ENCODE measurements at places on chromosomes 7 and 10. TPM values are rescaled to one million over a fixed set of nuclear protein-coding genes. Genes with fewer than 3 reads are reported as not detected.

GRCh38 chr7:141702047-141702567 lies at the start of gene DENND11:
TSS of gene DENND11 (minus strand) at chr7:141702166. CDS start at chr7:141702153, 13 bp downstream.
- no peak for DNase-seq

DNA sequence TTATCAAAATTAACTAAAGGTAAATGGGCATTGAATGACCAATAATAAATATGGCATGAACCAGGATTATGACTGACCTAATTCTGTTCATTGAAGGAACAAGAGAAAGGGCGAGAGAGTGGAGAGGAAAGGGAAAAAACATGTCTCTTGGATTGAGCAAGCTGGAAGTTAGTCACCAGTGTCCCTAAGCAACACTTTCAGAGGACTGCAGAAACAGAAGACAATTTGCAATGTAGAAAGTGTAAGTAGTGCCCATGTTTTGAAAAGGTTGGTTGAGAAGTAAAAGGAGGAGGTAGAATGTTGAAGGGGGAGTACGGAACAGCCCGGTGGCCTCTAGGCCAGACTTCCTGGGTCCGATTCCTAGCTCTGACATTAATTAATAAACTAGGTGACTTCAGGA lies 94.6 kb downstream of the FAS start:
- DNase-seq: no peak

GRCh38 chr10:24920907-24921881 lies 31.2 kb downstream of the PRTFDC1 start:
- peak; percentile 71 for DNase-seq

DNA sequence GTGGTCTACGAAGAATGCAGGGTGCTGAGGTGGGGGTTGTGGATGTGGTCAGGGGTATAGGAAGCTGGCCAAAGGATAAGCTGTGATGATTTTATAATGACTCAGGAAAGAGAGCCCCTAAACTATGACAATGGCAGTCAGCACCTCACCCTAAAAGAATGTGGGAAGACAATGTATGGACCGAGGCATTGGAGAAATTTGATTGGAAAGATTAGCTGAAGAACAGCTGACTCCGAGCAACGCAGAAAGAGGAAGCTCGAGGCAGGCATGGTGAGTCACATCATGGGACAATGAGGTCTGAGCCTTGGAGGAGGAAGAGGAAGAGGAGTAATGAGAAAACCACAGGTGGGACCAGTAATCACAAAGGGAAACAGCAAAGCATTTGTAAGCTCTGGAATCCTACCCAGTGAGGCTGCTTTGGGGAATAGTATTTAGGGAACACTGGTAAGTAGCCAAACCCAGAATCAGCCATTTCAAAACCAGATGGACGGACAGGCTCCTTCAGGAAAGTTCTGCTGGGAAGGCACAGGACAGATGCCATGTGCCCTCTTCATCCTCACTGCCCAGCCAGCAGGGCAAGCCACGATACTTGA lies 295.4 kb downstream of the PRPF18 start:
- DNase-seq: peak; percentile 96

DNA sequence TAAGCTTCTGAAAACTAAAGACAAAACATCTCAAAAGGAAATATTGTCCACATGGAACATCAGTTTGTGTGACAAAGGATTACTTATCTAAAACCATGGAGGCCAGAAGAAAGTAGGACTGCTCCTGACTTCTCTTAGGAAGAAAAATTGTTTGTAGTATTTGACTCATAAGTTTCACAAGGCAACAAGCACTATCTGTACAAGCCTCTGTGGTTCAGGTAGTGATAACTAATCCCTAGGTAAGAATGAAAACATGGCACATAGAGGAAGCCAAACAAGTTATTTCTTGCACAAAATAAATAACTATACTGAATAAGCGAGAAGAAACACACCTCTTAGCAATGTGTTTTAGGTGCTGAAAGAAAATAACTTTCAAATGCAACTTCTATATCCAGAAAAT lies 30.3 kb downstream of the TFPI2 start:
- DNase-seq: no peak

DNA sequence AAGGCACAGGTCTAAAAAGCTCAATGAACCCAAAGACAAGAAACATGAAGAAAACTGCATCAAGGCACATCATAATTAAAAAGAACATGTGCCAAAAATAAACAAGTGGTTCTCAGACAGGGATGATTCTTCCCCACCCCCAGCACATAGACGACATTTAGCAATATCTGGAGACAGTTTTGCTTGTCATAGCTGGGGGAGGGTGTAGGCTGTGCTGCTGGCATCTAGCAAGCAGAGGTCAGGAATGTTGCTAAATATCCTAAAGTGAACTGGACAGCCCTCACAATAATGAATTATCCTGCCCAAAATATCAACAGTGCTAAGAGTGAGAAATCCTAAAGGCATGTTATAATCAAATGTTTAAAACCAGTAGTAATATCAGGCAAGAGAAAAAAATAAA lies 122.6 kb downstream of the MICU1 start:
- no peak for DNase-seq

- no peak for DNase-seq
Observed at GRCh38 chr7:36300696-36301350, 88.8 kb upstream of the ANLN start.

GRCh38 chr10:13750299-13751190 lies 163.8 kb downstream of the PRPF18 start:
- no peak for DNase-seq

DNA sequence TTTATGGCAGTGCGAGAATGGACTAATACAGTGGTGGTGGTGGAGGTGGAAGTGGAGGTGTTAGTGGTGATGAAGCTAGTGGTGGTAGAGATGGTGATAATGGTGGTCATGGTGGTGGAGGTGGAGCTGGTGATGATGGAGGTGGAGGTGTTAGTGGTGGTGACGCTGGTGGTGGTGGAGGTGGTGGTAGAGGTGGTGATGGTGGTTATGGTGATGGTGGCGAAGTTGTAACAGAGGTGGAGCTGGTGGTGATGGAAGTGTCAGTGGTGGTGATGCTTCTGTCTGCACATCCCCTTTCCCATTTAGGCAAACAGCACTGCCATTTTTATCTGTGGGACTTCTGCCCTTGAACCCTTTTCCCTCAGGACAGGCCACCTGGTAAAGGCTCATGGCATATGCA lies 7.4 kb upstream of the PTPRN2 start:
- peak; percentile 66 for DNase-seq

DNA sequence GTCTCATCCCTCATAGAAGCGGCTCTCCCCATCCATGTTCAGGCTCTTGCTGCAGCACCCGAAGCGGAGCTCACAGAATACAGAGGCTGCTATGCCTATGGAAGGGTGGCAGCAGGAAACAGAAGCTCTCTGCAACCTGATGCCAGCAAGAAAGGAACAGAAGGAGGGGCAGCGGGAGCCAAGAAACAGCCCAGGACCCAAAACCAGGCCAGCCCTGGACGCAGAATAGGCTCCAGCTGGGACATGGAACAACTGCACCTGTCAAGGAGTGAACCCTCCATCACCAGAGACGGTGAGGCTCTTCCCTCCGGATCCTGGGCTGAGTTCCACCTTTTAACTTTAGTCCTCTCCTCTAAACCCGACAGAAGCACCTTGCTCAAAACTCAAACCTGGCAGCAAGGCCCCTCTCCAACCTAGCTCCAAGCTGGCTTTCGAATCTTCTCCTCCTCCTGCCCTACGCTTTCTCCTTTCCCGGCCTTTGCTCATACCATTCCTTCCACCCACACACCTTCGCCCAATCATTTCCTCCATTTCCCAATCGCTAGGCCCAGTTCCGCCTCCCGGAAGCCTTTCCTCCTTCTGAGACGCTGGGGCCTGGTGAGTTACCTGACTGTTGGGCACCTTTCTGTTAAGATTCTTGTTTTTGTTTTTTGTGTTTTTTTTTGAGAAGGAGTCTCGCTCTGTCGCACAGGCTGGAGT lies 122.8 kb upstream of the ZNF92 start:
- DNase-seq: no peak

DNA sequence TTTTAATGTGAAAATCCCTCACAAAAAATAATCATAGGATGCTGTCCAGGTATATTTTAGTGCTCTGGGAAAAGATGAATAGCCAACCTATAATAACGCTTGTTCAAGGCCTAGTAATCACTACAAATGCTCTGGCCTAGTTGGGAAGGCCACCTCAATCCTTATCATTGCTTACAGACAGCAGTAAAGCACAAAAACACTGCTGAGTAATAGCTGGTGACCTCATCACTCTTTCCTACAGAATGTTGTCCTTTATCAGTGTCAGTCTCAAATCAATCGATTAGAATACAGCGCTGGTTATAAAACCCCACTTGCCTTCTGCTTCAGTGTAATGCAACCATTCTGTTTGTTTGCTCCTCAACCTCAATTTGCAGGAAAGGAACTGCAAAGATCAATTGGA lies 72.6 kb upstream of the STEAP1 start:
- no peak for DNase-seq

DNA sequence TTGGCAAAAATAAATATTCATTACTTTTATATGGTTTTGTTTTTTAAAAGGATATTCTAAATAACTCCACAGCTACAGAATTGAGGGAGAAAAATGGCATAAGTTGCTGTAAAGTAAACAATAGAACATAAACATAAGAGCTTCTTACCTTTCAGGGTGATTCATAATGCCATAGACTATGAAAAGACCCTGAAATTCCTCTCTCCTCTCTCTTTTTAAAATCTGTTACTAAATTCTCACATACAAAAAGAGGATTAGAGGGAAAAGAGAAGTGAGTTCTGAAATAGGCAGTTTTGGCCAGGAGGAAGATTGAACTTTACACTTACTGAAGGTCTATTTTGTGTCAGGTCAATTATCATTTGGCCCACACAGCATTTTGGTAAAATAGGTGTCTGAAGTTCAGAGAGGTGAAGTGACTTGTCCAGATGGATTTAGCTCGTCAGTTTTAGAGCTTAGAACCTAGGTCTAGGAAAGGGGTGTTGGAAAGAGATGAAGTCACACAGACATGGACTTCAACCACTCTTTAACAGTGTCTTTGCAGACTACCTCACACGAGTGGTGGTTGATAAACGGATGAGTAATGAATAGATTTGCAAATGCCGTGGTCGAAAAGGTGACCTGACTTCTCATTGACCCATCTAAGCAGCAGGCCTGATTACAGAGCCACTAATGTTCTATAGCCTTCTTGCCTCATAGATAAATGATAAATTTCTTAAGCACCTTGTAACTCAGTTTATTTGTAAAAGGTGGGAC lies 190.6 kb upstream of the CCDC6 start:
- DNase-seq: no peak

GRCh38 chr7:132681951-132682350 lies 105.7 kb upstream of the PLXNA4 start:
- DNase-seq: no peak

DNA sequence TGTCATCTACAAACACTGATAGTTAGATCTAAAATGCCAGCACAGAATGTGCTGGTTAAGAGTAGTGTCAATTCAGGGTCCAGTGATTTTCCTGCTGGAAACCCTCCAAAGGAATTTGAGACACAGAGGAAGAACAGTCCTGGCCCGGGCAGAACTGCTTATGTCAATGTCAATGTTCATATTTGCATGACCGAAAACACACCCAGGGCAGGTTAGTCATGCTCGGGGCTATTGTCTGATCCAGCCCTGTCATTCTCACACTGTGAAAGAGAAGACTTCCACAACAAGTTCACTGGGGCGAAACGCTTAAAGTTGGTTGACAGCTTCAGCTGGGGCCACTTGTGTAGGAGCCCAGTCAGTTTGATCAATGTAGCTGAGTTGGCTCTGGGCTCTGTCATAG lies 139.3 kb downstream of the C1GALT1 start:
- DNase-seq: no peak

DNA sequence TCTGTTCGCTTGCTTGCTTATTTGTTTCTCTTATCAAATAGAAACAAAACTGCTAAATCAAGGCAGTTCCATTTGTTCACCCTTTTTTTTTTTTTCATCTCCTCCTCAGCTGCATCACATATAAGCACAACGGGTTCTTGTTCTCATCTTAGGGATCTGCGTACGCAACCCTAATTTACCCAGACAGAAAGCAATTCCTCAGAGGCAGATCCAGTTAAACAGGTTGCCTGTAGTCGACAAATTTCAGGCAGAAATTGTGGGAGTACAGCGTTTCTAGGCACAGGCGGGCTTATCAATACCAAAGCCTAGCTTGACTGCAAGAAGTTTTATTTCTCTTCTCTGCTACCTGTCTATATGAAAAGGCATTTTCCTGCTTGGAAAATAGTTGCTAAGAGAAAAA lies 565.4 kb downstream of the NXPH1 start:
- no peak for DNase-seq

GRCh38 chr10:34295142-34295548 lies 520.0 kb downstream of the PARD3 start:
- DNase-seq: no peak

DNA sequence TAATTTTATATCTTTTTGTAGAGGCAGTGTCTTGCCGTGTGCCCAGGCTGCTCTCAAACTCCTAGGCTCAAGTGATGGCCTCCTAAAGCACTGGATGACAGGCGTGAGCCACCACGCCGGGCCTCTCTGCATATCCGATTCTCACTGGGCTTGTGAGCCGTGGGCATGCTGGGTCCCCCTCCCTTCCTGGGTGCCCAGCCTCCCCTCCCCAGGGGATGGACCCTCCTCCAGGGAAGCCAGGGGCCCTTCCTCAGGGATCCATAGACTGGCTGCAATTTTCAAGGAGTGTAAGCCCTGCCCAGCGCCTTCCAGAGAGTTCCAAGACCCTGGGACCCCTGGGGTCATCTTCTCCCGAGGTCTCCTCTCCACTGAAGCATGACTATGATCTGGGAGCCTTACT lies 23.7 kb upstream of the ELFN1 start:
- no peak for DNase-seq

- DNase-seq: no peak
Observed at GRCh38 chr10:128614802-128615553, 488.8 kb upstream of the MKI67 start.

GRCh38 chr7:33040803-33041516 lies 21.6 kb downstream of the NT5C3A start:
- DNase-seq: no peak

DNA sequence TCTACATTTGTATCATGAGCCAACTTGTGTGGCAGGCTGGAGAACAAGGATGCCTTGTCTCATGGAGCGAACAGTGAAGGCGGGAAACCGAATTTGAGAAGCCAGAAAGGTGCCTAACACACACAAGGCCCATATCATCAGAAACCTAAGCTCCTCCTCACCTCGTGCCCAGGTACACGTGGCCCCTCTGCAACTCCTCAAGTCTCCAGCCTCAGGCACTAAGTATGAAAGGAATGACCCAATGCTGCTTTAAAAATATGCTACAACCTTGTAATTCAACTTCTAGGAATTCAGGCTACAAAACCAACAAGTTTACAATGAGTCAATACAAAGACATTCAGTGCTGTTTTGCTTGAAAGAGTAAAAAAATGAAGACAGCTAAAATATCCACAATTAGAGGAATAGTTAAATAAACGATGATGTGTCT lies 95.7 kb downstream of the CDK6 start:
- DNase-seq: no peak

Gene FIS1
- total RNA-seq: 233 TPM

Gene AHR
- 73.2 TPM for total RNA-seq

Gene PROSER2
- total RNA-seq: 6.5 TPM

Gene ZNF239
- total RNA-seq: 1.1 TPM

Gene ECD
- total RNA-seq: 29.9 TPM
